ENCODE measurements at places on chromosomes 2 and 18.

DNA sequence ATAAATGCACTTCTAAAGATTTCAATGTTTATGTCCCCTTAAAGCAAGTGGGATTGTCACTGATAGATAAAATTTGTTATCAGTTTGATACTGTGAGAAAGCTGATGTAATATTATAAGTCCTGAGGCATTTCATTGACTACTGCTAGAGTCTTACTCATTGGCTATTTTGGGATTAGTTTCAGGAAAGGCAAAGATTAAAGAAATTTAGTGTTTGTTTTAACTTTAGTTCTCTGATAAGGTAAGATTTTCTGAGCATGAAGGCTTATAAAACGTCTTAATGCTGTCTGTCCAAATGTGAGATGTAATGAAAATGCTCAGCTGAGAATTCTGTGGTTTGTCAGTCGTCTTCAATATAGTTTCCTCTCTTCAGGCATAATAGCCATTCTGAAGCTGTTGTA, 886.4 kb upstream of the CDH2 start:
- no peak for DNase-seq

DNA sequence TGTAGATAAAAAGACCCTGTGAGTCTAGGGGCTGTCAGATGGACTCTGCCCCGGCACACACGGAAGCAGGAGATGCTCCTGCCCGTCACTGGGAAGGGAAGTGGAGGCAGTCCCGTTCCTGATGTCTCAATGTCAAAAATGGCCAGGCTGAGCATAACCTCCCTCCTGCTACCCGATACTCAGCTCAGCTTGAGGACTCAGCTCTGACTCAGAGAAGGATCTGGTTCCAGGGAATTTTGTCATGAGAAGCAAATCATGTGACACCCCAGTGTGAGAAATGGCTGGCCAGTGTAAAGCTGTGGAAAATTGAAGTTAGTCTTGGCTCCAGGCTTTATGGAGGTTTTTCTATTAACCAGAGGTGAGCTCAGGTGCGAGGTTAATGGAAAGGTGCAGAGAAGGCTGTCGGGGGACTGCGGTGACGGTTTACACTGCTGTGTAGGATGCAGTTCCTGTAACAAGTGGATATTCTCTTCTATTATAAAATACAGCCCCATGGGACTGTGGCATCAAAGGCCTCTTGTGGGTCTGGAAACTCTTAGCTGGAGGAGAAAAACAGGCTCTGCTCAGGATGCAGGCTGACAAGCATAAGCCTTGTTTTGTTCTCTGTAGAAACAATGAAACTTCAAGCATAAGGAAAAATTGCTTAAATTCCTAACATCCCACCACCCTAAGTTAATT, 24.7 kb upstream of the AGAP1 start:
- peak; percentile 68 for DNase-seq

GRCh38 chr18:78074400-78075020, 824.9 kb downstream of the GALR1 start:
- no peak for DNase-seq

GRCh38 chr2:58532641-58533040, 291.5 kb upstream of the FANCL start:
- DNase-seq = no peak

- no peak for DNase-seq
Observed at GRCh38 chr2:66834859-66835258, 399.9 kb downstream of the MEIS1 start.

GRCh38 chr2:237643582-237644380, 16.4 kb downstream of the LRRFIP1 start:
- no peak for DNase-seq

DNA sequence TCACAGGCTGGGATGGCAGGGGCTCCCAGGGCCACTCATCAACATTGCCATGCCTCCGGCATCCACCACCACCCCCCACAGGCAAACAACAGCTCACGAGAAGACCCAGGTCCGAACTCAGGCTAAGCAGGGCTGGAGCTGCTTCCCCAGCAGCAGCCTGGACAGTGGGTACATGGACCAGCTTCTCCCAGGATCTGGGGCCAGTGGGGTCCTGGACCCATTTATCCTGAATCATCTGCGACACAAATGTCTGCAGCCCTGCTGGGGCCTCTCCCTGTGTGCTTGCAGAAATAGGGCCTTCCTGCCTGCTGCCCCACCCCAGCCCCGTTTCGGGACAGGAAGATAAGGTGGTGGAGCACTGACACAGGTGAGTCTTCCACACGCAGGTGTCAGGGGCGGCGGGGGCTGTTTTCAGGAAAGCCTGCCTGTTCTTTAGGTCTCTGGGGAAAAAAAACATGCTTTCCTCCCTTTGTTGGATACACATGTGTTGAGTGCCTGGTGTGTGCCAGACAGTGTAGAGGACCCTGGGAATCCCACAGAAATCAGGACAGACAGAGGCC, 4.5 kb downstream of the PRLH start:
- DNase-seq = no peak

GRCh38 chr2:168789776-168790175, 12.7 kb upstream of the NOSTRIN start:
- DNase-seq = no peak

GRCh38 chr2:121562269-121563176, 31.8 kb downstream of the RNU4ATAC start:
- DNase-seq = no peak

DNA sequence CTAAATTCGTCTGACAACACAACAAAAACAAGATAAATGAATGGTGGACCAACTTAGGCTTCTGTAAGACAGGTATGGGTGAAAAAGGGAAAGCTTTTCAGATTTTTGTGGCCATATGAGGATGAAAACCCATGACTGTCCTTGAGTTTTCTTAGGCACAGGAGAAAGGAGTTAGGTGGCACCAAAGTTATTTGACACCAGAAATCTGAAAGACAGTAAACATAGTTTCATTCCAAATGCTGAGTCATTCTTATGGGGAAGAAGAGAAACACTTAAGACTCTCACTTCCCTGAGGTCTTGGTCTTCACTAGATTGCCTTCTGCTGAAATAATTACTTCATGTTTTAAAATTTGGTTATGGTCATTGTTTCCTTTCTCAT, 5.2 kb upstream of the GPD2 start:
- no peak for DNase-seq

DNA sequence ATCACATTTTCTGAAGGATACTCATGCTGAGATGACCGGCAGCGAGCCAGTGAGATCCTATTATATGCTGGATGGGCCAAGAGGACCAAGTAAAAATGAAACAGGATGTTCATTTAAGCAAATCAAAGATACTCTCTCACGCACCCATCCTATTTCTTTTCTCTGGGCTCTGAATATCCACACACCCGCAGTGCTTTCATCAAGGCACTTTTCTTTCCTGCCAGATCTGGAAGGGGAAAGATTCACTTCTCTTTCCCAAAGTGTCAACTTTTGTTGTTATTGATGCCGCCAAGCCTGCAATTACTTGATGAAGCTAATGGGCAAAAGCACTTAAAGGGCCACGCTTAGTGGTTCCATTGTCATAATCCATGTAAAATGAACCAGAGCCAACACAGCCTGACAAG, 191.9 kb upstream of the CHAC2 start:
- no peak for DNase-seq

- no peak for DNase-seq
Observed at GRCh38 chr2:111031546-111032478, 88.9 kb upstream of the BCL2L11 start.

DNA sequence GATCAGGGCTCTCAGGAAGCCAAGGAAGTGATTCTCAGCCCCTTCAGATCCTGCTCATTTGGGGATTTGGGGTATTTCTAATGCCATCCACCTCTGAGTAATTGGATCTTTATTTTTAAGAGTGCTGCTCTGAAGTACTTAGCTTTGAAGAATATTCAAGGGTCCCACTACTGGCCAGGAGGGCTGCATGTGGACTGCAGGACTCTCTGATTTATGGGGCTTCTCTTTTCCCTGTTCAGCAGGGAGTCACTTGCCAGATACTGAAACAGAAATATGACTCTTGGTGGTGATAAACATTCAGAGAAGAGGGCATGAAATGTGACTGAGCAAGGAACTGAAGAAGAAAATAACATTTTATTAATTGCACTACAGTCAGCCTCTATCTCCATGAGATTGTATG, 138.5 kb downstream of the MTX2 start:
- no peak for DNase-seq

DNA sequence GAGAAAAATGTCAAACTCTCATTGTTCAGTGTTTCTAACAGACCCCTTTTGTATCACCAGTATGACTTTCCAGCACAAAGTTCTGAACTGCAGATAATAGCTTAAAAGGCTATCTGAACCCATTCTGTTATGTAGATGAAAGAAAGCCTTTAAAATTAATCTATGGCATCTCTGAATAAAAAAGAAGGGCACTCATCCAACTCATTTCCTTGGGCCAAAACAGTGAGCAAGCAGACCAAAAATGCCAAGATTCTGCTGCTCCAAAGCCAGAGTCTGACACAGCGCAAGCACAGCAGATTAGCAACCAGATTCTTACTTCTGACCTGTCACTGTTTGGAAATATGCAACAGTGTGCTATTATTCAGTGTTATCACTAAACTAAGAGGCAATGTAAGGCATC, 22.6 kb upstream of the ITGA6 start:
- DNase-seq = no peak

GRCh38 chr2:54469484-54470053, 13.4 kb downstream of the SPTBN1 start:
- no peak for DNase-seq

- no peak for DNase-seq
Observed at GRCh38 chr2:59168766-59169165, 927.6 kb upstream of the FANCL start.

GRCh38 chr2:189467160-189467559, 25.9 kb downstream of the WDR75 start:
- no peak for DNase-seq

GRCh38 chr2:37005118-37005868, 39.0 kb upstream of the STRN start:
- peak; percentile 1 for DNase-seq

DNA sequence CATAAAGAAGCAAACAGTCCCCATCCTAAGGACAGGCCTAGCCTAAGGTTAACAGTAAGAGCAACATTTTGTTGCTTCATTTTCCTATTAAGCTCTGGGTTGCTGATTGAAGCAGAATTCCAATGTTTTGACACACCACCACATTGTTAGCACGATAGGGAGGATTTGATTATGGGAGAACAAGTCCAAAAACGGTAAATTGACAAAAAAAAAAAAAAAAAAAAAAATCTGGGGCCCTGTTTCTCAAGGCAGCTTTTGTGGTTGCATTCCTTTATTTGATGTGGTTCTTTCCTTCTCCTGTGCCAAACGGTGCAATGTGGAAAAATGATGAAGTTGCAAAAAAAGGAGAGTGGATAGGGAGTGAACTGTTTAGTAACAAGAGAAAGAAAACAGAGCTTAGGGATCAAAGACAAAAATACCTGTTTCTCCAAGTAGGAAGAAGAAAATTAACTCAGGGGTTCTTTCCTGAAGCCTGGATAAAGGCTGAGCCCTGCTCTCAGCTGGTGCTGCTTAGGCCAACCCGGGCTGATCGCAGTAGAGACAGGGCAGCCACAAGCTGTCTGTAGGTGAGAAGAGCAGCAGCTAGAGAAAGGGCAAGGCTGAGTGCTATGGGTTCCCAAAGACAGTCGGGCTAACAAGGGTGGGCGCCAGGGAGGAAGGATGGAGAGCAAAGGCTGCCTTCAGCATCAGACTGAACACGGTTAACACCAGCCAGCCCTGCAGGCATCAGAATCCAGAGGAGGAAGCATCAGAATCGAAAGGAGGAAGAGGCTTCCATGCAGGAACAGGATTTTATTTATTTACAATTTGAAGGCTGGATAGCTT, 167.8 kb upstream of the FOSL2 start:
- no peak for DNase-seq

- peak; percentile 10 for DNase-seq
Observed at GRCh38 chr18:75408554-75409506, 18.7 kb downstream of the SMIM21 start.

DNA sequence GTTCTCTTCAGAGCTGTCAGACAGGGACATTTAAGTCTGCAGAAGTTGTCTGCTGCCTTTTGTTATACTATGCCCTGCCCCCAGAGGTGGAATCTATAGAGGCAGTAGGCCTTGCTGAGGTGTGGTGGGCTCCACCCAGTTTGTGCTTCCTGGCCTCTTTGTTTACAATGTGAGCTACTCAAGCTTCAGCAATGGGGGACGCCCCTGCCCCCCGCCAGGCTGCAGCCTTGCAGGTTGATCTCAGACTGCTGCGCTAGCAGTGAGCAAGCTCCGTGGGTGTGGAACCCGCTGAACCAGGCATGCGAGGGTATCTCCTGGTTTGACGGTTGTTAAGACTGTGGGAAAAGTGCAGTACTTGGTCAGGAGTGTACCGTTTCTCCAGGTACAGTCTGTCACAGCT, 24.0 kb upstream of the PAIP2B start:
- DNase-seq = no peak

DNA sequence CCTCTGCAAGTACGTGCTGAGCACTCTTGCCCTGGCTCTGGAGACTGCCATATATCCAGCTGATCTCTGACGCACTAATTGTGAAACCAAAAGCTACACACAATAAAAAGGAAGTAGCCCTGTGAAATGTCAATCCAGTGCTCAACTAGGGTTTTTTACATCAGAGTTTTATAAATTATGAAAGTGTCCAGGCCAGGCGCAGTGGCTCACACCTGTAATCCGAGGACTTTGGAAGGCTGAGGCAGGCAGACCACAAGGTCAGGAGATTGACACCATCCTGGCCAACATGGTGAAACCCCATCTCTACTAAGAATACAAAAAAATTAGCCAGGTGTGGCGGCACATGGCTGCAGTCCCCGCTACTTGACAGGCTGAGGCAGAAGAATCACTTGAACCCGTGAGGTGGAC, 24.5 kb upstream of the PEX13 start:
- DNase-seq = no peak

GRCh38 chr2:27672723-27673486, 9.2 kb downstream of the SLC4A1AP start:
- DNase-seq = no peak

DNA sequence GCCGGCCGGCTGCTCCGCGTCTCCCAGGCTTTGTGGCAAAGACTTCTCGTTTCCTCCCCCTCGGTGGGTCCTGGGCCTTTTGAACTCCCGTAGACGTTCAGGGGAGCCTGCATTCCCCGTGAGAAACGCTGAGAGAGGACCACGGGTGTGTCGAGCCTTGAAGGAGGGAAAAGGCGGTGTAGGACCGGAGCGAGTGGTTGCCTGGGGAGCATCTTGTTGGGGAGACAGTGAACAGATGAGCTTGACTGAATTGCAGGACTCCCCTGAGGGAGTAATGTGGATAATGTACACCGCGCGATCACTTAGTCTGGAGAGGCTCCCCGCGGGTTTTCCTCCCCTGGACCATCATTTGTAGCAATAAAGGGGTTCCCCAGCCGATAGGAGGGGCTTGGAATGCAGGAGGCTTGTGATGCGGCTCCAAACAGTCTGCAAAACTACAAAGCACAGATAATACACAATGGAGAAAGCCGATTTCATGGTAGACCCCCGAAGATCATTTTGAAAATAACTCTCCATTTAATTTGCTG, 769 bp downstream of the ALMS1 start:
- no peak for DNase-seq

Measured in NCI-H2107 (cell line).